ENCODE measurements at places on chromosomes 7 and 10.

- no peak for DNase-seq
- no peaks in the 10 kb centered on the region for H3K4me1 ChIP-seq
- H3K36me3 ChIP-seq = no peaks in the 10 kb centered on the region
- no peak overlapping the region for H3K27ac ChIP-seq
- H3K4me3 ChIP-seq = no peak overlapping the region
Measured at GRCh38 chr10:78955206-78955605, 113.6 kb upstream of the ZMIZ1 start.

GRCh38 chr10:129941199-129942018 lies 22.7 kb downstream of the EBF3 start:
- no peak overlapping the region for H3K27ac ChIP-seq
- peaks cover 5% of the 10 kb centered on the region for H3K27me3 ChIP-seq
- H3K36me3 ChIP-seq = no peaks in the 10 kb centered on the region
- no peak overlapping the region for H3K4me3 ChIP-seq
- no peak for DNase-seq
- no peaks in the 10 kb centered on the region for H3K4me1 ChIP-seq

DNA sequence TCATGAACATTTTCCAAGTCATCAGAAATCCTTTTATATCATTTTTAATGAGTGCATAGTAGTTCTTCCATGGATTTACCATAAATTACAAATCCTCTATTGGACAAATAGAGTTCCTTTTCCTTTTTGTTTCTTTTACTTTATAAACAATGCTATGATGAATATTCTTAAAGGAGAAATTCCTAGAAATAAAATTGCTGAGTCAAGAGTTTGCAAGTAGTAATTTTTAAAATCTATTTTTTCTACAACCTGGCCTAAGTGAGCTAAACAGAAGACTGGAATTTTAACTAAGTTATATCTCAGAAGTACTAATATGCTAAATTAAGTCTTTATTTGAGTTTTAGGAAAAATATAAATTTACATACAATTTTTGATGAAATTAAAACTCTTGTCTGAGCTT lies 38.8 kb downstream of the PLEKHA1 start:
- no peak overlapping the region for H3K27ac ChIP-seq
- H3K27me3 ChIP-seq = no peaks in the 10 kb centered on the region
- H3K4me1 ChIP-seq = peaks cover 29% of the 10 kb centered on the region
- H3K4me3 ChIP-seq = no peak overlapping the region
- H3K36me3 ChIP-seq = peaks cover 39% of the 10 kb centered on the region

DNA sequence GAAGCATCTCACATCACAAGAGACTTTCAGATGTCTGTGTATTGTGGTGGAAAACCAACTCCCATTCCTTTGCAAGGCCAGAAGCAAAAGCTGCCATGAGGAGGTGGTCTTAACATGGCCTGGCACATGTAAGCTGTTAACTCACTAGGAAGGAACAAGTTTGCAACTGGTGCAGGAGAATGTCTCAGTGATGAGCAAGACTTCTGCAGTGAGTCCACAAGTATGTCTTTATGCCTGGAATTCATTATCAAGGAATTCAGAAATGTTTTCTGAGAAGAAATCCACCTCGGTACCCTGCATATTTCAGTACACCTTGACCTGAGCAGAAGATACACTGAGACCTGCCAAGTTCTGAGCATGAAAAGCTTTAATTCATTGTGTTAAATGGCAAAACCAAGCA lies 1033.1 kb downstream of the NRG3 start:
- no peaks in the 10 kb centered on the region for H3K36me3 ChIP-seq
- H3K4me3 ChIP-seq = no peak overlapping the region
- no peak overlapping the region for H3K27ac ChIP-seq
- no peaks in the 10 kb centered on the region for H3K27me3 ChIP-seq
- no peaks in the 10 kb centered on the region for H3K4me1 ChIP-seq

GRCh38 chr7:2633538-2634266 lies 1.9 kb downstream of the TTYH3 start:
- peak overlapping the region; percentile 60 for H3K27ac ChIP-seq
- peaks cover 33% of the 10 kb centered on the region for H3K27me3 ChIP-seq
- DNase-seq = no peak
- H3K36me3 ChIP-seq = no peaks in the 10 kb centered on the region

DNA sequence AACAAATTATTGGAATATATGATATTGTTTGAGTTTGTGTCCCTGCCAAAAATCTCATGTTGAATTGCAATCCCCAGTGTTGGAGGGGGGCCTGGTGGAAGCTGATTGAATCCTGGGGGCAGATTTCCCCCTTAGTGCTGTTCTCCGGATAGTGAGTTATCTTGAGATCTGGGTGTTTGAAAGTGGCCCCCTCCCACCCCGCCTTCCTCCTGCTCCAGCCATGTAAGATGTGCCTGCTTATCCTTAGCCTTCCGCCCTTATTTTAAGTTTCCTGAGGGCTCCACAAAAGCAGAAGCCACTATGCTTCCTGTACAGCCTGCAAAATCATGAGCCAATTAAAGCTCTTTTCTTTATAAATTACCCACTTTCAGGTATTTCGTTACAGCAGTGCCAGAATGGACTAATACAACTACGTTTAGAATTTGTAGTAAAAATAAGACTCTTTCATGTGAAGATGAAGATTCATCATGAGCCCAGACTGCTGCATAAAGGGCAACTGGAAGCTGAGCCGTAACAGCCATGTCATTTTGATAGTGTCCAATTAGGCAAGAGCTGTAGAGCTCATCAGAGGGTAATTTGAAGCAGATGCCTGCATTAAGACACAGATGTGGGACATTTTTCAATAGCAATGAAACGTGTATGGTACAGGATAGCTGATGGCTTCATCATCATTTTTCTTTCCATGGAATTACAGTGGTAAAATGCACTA lies 1007.2 kb downstream of the REEP3 start:
- no peak for DNase-seq
- no peak overlapping the region for H3K4me3 ChIP-seq
- H3K4me1 ChIP-seq = no peaks in the 10 kb centered on the region
- H3K27ac ChIP-seq = no peak overlapping the region
- H3K27me3 ChIP-seq = no peaks in the 10 kb centered on the region

DNA sequence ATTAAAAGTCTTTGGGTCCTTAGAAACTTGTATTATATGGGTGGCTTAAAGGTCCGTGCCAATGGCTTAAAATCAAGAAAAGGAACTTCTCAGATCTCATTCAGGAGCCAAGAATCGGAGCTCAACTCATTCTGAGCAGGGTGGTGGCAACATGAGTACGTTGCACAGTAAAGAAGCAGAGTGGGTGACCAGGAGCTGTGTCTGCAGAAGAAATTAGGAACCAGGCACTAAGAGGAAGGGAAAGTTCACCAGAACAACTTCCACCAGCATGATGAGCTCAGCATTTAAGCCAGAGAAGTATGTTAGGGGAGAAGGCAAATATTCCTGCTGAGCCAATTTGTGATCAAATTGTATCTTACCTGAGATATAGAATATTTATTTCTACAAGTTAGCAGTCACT lies 236.0 kb upstream of the NRP1 start:
- H3K27me3 ChIP-seq = no peaks in the 10 kb centered on the region
- no peak overlapping the region for H3K27ac ChIP-seq
- no peak overlapping the region for H3K4me3 ChIP-seq
- no peaks in the 10 kb centered on the region for H3K36me3 ChIP-seq

- DNase-seq = no peak
- H3K27ac ChIP-seq = no peak overlapping the region
- no peaks in the 10 kb centered on the region for H3K36me3 ChIP-seq
- H3K27me3 ChIP-seq = peaks cover 3% of the 10 kb centered on the region
- H3K4me3 ChIP-seq = no peak overlapping the region
- no peaks in the 10 kb centered on the region for H3K4me1 ChIP-seq
Measured at GRCh38 chr10:75589895-75590654, 158.7 kb downstream of the LRMDA start.

DNA sequence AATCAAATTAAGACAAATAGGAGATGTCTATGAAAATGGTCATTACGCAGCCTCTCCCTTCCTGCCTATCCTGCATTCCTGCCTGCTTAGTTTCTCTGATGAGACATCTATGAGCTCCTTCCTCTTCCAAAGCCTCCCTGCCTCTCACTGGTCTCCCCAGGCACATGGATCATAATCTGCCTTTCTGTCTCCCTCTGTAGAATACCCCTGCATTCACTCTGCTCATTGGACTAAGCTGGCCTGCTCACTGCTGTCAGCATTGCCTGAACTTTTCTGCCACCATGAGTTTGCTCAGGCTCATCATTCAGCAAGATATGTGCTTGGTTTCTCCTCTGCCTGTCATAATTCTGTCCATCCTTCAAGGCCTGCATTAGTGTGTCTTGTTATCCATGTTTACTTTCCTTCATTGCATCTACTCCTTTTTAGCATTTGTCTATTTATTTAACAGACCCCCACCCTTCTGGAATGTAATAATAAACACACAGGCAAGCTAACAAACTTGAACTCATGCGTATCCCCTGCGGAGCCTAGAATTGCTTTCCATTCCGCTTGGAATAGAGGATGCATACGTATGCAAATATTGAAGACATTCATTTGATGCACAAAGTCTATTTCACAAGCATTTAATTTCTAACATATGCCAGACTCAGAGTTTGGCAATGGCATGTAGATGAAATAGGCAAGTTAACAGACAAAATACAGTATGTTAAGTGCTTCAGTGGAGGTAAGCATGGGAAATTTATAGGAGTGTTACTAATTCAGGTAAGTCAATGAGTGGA lies 88.3 kb downstream of the PTPRZ1 start:
- no peak overlapping the region for H3K4me3 ChIP-seq
- H3K27ac ChIP-seq = no peak overlapping the region
- H3K36me3 ChIP-seq = no peaks in the 10 kb centered on the region
- DNase-seq = no peak

DNA sequence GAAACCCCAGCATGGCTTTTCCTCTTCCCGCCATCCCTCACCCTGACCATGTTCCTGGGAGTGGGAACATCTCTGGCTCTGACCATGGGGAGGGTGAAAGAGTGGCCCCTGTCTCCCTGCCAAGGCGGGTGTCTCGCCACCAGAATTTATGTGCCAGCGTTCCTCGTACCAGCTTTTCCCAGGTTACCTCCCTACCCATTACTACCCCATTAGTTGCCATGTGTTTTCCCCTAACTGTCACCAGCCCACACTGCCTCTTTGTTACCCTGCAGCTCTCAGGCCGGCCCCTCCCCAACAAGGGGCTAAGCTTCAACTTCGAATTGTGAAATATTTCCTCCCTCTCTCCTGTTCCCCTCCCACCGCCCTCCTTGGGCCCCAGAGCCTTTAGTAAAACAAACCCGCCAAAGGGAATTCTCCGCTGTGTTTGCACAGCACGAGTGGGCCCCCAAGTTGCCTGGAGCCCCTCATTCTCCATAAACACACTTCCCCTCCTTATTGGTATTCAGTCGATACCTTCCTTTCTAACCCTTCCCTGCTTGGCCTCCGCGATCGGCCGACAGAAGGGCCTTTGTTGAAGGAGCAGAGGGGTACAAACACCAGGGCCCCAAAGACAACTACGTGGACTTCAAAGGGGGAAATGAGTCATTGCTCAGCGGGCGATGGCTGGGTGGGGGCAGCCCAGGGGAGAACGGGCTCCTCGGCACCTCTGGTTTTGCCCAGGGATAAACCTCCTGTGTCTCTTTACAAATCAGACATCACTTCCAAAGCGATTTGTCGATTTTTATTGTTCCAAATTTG lies 45.5 kb downstream of the SLIT1 start:
- H3K4me1 ChIP-seq = no peaks in the 10 kb centered on the region
- no peak overlapping the region for H3K27ac ChIP-seq
- H3K4me3 ChIP-seq = no peak overlapping the region
- no peak for DNase-seq

DNA sequence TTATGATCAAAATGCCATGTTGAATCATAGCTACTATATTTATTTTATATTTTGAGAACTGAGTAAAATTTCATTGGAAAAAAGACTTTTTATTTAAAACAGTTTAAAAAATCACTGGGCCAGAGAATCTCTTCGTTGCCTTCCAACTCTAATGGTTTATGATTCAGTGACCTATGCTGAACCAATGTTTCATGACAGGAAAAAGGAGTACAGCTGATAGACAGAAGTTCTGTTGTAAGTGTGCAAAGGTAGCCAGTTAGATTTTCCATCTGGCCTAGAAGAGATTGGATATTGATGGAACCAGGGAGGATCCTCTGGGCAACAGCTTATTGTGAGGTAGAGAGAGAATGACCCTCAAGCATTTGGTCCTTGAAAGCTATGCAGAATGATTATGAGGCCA lies 745.8 kb downstream of the SUGCT start:
- no peaks in the 10 kb centered on the region for H3K4me1 ChIP-seq
- no peaks in the 10 kb centered on the region for H3K36me3 ChIP-seq
- no peak for DNase-seq
- no peaks in the 10 kb centered on the region for H3K27me3 ChIP-seq
- no peak overlapping the region for H3K4me3 ChIP-seq

DNA sequence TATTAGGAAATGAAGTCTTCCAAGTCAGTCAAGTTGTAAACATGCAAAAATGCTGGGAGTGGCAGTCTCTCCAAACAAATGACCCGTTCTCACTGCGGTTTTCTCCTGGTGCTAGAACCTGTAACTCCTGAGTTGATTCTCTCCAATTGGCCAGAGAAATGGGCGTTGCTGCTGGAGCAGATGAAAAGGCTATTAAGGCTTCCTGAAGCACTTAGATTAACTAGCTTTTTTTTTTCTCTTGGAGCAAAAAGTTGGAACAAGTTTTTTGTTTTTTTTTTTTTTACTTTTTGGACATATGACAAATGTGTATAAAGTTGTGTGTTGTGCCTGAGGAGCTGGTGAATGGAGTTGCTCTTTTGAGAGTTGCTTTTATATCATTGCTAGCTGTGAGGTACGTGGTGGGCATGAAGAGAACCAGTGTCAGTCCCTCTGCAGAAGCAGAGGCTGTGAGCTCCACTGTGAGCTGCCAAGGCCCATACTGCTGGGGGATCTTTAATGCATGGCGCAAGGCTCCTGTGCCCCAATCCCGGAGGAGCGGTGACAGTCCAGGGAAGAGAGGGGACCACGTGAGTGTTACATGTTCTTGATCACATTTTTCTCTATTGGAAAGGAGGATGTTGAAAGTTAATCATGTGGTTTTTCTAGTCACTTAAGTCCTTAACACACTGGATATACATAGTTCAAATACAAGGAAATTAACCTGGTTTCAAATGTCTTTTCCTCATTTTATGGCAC lies 393.6 kb upstream of the GALNT17 start:
- H3K36me3 ChIP-seq = no peaks in the 10 kb centered on the region
- no peaks in the 10 kb centered on the region for H3K4me1 ChIP-seq
- no peak overlapping the region for H3K4me3 ChIP-seq
- no peak overlapping the region for H3K27ac ChIP-seq
- no peak for DNase-seq

DNA sequence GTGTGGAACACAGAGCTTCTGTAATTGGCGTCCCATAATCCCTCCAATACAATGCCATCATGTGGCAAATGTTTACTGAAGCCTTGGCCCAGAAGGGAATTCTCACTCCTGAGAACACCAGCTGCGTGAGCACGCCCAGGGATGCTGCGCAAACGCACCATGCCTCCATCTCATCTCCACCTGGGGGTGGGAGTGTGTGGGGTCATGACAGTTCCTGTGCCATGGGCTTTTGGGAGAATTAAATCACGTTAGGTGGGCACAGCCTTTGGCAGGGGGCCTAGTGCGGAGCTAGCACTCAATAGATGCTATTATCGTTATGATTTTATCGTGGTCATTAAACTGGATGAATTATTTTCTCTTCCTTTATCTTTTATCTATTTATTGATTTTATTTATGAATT lies 15.8 kb downstream of the WDFY4 start:
- H3K27me3 ChIP-seq = peaks cover 20% of the 10 kb centered on the region
- no peaks in the 10 kb centered on the region for H3K4me1 ChIP-seq
- H3K36me3 ChIP-seq = no peaks in the 10 kb centered on the region
- no peak for DNase-seq
- no peak overlapping the region for H3K4me3 ChIP-seq
- no peak overlapping the region for H3K27ac ChIP-seq

GRCh38 chr10:127964621-127965020 lies 57.7 kb downstream of the PTPRE start:
- DNase-seq = no peak
- H3K27me3 ChIP-seq = peaks cover 9% of the 10 kb centered on the region
- no peaks in the 10 kb centered on the region for H3K4me1 ChIP-seq
- H3K4me3 ChIP-seq = no peak overlapping the region
